ENCODE measurements at places on chromosomes 2 and 18.

DNA sequence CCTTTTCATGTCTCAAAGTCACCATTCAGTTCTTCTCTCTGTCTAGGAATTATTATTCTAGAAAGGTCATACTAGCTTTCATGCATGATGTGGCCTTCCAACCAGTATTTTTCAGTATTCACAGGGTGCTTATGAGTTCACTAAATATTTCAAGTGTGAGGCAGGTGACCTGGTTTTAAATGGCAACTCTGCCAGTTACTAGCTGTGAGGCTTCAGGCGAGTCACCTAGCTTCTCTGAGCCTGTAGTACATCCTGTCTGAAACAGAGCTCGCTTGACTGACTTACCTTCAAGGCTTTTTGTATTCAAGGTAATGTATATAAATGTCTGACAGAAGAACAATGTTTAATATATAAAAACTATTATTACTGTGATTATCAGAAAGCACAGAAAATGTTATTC is 19.4 kb upstream of the ACVR1 start:
- DNase-seq, result no peak

- no peak for DNase-seq
Observed at GRCh38 chr2:119350311-119350998, 16.2 kb downstream of the C2orf76 start.

DNA sequence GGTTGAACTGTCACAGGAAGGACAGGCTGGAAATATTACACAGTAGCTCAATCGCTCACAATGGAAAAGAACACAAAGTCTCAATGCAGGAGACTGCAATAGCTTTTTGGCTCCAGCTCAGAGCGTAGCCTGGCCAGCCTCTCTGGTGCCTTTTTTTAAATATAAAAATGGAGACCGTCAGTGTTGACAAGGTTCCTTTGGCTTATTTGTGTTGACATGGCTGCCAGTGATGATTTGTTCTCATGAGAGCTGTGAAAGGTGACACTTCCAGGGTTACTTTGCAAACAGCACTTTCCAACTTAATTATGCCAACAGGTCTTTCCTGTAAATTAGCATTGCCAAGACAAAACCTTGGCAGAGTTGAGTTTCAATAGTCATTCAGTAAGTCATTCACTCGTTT is 70.8 kb downstream of the KCNE4 start:
- no peak for DNase-seq

DNA sequence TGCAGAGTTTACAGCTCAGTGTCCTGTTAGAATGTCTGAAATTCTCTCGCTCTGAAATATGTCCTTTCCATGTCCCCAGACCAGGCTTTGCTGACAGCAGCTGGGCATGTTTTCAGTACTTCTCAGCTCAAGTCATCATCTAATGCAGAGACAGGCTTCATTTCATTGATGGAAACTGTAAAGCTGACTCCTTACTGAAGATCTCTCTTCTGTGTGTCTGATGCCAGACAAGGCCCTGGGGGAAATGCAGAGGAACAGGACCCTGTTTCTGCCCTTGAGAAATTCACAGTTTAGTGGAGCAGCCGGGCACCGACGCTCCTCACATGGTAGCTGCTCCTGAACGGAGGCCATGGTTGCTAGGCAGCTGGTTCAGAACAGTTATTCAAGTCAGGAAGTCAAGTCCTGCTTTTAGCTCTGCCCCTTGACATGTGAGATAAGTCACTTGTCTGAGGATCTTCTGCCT is 24.6 kb upstream of the FZD7 start:
- no peak for DNase-seq

DNA sequence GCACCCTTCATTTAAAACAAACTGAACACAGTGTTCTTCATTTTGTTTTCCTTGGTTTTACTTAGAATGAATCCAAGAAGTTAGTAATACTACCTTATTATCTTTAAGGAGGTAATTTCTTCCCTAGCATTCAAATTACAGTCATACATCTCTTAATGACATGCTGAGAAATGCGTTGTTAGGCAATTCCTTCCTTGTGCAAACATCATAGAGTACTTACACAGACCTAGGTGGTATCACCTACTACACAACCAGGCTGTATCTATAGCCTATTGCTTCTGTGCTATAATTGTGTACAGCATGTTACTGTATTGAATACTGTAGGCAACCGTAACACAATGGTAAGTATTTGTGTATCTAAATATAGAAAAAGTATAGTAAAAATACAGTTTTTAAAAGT is 8.4 kb upstream of the CABYR start:
- DNase-seq, result no peak

GRCh38 chr18:3333721-3334386 is 71.9 kb downstream of the MYL12B start:
- DNase-seq, result no peak

- DNase-seq, result no peak
Observed at GRCh38 chr2:11234309-11234708, 79.0 kb downstream of the SLC66A3 start.

Data from C1 segment of cervical spinal cord (tissue), 14 donors.